Fibroblast of gingiva (primary cell): ENCODE measurements at places on chromosomes 12 and 14.

DNA sequence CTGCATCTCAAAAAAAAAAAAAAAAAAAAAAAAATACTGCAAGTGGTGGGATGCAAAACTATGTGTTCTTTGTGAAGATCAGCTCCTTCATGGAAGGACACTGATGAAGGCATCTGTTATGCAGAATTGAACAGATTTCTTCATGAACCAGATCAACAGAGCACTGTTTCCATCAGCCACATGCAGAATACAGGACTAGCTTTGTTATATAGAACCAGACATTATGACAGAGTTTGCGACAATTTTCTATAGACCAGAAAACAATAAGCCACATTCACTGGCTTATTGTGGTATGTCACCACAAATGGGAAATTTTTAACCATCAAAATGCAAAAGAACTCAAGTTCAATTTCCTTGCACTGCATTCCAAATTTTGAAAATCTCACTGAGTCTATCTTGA lies 34.7 kb downstream of the CIT start:
- no peak for DNase-seq

GRCh38 chr14:64147126-64147790 lies 146.9 kb downstream of the ESR2 start:
- no peak for DNase-seq

DNA sequence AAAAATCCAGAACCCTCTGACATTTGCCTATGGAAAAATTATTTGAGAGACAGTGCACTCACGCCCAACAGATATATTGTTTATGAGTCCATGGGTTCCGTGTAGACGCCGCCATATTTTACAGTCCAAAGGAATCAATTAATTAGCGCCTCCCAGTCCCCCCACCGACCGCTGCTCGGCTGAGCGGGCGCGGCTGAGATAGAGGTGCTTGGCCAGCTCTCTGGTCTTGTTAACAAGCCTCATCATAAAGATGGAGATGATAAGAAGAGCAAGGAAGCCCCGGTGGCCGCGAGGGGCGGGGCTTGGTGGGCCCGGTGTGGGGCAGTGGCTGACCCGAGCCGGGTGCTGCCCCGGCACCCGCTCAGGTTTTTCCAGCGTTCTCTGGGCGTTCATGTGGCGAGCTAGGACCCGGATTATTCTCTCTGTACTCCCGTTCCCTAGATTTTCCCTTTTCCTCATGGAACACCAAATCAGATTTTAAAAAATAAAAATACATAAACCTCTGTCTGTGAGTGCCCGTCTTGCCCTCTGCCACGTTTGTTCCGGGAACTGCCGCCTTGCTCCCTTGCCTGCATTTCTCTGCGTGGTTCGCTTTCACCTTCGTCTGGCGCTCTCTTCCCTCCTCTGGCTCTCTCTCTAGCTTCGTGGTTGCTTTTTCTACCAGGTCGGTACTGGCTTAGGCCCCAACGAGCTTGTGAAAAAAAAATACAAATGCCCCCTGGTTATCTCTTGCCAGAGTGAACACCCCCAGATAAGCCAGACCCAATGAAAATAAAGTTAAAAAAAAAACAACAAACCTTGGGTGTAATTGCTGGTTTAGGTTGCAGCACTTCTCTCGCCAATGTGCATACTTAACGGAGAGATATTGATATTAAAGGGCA lies 9.0 kb downstream of the HOXC12 start:
- DNase-seq: no peak

DNA sequence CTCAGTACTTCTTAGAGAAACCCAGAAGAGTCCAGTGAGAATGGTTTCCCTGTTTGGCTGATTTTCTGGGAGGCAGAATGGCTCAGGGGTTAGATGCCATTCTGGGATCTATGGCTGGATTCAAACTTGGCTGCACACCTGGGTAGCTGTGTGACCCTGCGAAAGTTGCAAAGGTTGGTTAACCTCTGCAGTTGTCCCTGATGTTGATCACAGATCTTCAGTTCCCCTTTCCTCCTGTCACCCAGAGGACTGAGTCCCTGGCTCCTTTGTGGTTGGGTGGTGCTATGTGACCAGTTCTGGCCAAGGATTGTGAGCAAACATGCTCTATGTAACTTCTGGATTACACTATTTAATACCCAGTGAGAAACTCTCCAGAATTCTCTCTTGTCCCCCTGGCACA lies 418.0 kb downstream of the RGS6 start:
- no peak for DNase-seq

GRCh38 chr12:60197589-60197988 lies 601.8 kb downstream of the SLC16A7 start:
- DNase-seq: peak; percentile 39

DNA sequence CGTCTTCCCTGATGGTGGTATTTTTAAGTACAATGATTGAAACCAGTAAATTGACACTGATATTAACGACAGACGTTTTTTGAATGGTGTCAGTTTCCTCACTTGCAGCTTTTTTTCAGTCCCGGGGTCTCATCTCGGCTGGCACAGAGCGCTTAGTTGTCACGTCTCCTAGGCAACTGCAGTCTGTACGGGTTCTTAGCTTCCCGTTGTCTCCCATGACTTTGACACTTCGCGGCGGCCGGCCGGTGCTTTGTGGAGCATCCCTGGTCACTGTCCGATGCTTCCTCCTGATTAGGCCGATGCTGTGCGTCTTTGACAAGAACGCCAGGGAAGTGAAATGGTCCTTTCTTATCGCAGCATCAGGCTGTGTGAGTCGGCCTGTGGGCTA lies 67.4 kb downstream of the ADGRD1 start:
- DNase-seq: no peak

- peak; percentile 73 for DNase-seq
These were observed 8.4 kb upstream of the CALM1 start for GRCh38 chr14:90388437-90388836.

DNA sequence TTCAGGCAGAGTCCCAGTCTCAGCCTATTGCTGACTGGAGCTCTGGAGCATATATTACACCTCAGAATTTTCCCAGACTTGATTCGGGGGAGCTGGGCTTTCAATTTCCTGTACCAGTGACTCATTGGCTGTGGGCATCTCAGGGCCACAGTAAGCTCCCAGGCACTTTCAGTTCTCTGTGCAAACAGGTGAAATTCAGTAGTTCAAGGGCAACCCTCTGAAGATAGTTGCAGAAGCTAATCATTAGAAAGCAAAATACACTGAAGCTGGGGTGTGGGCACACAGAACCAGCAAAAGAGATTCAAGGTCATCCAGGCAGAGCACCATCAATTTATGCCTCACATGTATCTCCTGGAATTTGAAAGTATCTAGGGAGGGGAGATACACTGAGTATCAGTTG lies 8.1 kb upstream of the NIN start:
- no peak for DNase-seq

- DNase-seq: no peak
These were observed 810.5 kb upstream of the LRFN5 start for GRCh38 chr14:40796168-40796567.

GRCh38 chr14:90883197-90883596 lies 67.0 kb upstream of the TTC7B start:
- DNase-seq: no peak

GRCh38 chr12:6553051-6553868 lies 2.6 kb downstream of the IFFO1 start:
- peak; percentile 99 for DNase-seq

- no peak for DNase-seq
These were observed 165.5 kb upstream of the ATP2B1 start for GRCh38 chr12:89874146-89874545.

DNA sequence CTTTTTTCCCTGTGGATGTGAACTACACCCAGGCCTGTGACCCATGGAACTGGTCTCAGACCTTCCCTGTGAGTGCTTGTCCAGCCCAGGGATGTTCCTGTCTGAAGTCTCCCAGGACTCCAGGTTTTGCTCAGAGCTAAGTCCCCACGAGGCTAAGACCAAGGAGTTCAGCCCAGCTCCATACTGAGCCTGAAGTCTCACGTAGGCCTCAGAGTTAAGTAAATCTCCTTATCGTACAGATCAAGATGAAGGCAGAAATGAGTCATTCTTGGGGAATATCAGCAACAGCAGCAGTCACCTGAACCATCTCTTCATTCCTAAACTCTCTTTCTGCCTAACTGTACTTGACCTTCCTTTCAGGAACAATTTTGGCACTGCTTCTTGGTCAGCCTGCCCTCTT lies 139.8 kb downstream of the ANO6 start:
- no peak for DNase-seq

DNA sequence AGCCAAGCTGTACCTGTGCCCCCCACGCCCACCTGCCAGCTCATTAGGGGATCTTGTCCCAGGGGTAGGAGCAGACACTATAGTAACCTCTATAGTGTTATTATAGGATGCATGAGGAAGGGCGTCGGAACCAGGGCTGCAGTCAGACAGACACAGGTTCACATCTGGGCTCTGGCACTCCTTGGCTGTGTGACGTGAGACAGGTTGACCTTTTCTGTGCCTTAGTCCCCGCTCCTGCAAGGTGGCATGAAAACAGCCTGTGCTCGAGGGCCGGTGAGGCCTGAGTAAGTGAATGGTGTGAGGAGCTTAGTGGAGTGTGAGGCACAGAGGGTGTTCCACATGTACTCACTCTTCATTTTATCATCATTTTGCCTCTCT lies 19.0 kb downstream of the ASB2 start:
- no peak for DNase-seq

- no peak for DNase-seq
These were observed 80.0 kb downstream of the SINHCAF start for GRCh38 chr12:31245822-31246469.

DNA sequence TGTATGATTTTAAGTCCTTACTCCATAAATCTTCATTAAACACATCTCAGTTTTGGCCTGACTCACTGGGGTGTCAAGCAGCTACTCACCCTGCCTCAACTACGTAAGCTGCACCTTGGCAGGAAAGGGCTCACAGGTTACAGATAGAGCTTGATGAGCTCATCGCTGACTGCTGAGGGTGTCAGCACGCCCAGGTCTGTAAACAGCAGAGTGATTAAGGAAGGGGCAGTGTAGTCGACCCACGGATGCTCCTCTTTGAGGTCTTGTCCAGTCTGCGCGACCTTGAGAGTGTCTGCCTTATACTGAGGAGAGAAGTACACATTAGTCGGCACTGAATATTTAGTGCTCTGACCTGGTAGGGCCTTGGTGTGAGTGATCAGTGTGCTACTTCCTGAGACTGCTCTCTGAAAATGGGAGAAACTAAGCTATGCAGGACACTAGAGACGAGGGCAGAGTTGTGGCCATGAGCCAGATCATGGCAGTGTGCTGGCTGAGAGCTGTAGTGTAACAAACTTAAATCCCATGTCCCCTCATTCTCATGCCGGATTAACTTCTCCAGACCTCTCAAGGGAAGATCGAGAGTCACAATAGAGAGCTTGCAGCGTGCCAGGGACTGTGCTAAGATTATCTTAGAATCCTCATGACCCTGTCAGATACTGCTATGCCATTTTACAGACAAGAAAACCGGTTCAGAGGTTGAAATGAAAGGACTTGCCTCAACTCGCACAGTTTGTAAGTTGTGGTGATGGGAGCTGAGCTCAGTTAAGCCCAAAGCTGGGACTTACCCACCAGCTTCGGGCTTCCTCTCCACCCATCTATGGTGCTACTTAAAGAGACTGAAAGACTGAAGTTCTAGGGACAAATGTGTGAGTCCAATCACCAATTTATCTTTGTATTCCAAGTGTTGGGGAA lies 11.6 kb downstream of the EIF2B1 start:
- DNase-seq: no peak

DNA sequence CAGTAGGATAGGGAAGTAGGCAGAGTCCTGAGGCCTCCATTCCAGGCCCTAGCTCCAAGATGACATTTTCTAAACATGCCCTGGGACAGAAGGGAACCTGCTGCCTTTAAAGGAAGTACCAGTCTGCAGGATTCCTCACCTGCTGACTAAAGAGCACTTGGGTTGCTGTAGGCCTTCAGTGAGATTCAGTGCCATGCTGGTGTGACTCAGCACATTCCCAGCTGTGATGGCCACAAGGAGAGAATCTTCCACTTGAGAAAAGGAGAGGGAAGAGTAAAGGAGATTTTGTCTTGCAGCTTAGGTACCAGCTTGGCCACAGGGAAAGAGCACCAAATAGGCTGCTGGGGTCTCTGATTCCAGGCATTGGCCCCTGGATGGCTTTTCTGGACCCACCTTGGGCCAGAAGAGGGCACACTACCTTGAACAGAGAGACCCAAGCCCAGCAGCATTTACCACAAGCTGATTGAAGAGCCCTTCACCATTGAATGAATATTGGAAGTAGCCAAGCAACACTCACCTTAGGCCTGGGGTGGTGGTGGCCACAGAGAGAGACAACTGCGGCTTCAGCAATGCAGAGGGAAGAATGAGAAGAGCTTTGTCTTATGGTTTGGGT lies 498.3 kb downstream of the KCNH5 start:
- DNase-seq: no peak

GRCh38 chr12:6526766-6527525 lies 7.4 kb upstream of the GAPDH start:
- no peak for DNase-seq

- DNase-seq: peak; percentile 91
These were observed 79.3 kb downstream of the LMO3 start for GRCh38 chr12:16526693-16527092.

GRCh38 chr12:2408262-2408661 lies 355.5 kb downstream of the CACNA1C start:
- no peak for DNase-seq

- no peak for DNase-seq
These were observed 67.7 kb downstream of the ZC3H14 start for GRCh38 chr14:88630565-88630964.

DNA sequence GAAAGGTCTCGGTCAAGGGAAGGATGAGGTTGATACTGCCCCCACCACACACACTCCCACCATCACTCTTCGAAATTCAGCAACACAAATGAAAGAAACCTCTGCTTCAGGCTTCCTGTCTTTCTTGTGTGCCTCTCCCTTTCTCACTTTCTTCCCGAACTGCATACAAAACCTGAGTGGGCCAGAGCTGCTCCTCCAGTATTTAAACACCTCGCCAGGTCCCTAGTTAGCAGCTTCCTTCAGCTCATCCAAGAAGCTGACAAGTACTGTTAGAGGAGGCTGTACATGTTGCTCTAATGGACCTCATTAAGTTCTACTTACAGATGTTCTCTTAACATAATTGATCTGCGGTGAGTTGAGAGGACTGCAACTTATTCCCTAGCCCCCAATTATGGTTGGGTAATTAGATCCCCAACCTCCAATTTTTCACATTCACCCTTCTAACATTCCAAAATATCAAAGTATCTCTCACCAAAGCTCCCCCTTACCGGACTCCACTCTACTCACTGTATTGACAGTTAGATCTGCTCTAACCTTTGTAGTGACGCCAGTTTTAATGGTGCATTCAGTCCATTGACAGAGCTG lies 4.1 kb upstream of the LMO3 start:
- no peak for DNase-seq

DNA sequence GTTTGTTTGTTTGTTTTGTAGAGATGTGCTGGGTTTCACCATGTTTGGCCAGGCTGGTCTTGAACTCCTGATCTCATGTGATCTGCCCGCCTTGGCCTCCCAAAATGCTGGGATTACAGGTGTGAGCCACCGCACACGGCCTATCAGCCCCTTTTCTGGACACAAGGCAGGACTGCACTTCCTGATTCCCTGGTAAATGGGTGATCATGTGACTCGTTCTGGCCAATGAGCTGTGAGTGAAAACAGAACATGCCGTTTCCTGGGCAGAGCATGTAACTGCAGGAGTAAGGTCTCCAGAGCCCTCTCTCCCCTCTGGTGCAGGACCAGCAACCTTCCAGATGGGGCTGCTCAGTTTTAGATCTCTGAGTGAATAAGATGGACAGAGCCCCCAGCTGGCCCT lies 92.7 kb downstream of the ITPK1 start:
- no peak for DNase-seq
